Stimulated activated CD4-positive, alpha-beta T cell treated with anti-CD3 and anti-CD28 coated beads, Interleukin-4, amount 100 ng/mL, for 48 hours (primary cell): ENCODE measurements at places on chromosomes 12 and 14.
A peak's percentile ranks its signal among the peaks of the same experiment; 100 is the strongest.

- peak; percentile 39 for DNase-seq
Observed at GRCh38 chr12:32399370-32400113, at the start of gene FGD4. TSS of gene FGD4 (plus strand) at chr12:32399558.

GRCh38 chr14:68794130-68794850, 1.4 kb upstream of the ZFP36L1 start:
- peak; percentile 77 for DNase-seq

- DNase-seq = no peak
Observed at GRCh38 chr14:51855234-51855633, 5.2 kb upstream of the GNG2 start.

DNA sequence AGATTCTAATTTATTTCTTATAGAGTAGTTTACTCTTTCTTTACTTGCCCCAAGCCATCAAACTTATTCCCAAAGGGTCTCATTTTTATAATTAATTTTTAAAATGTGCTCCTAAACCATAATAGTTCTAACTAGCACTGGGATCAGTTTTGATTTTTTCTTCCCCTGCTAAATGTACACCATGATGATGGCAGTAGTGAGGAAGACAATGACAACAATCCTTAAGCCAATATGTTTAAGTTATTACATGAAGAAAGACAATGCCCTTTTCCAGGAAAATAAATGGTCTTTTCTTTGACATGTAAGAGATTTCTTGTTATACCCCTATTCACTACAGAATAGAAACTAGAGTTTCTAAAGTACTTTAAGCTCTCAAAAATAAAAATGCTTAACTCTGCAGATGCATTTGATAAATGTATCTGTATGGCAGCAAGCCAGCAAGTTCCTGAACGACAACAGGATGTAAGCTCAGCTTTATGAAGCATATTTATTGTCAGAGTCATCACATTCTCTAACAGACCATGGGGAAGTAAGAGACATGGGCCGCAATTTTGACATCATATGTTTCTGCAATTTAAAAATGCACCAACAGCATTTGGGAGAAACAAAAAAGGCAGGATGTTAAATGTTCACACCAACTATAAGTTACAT, 36.0 kb upstream of the SNX6 start:
- DNase-seq = no peak

GRCh38 chr12:52148464-52149181, 43.2 kb downstream of the KRT80 start:
- no peak for DNase-seq

DNA sequence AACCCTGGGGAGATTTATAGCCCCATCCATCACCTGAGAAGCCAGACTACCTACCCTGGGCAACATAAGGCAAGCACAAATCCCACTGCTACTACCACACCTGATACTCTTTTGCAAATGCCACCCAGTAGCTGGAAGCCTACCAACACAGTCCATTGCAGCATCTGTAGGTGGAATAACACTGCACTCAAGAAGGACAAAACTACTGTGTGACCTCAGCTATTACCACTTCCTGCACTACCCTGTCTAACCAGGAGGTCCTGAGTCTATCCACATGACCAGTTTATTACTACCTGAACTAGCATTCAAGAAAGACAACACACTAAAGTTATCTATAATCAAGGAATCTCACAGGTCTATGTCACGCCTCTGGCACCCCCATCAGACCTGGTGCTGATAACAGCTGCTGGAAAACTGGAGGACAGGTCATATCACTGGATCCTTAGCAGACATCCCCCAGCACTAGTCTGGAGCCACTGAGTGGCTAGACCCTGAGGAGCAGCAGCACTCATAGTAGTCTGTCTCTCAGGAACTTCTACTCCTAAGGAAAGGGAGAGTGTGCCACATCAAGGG, 2.9 kb upstream of the CLEC1A start:
- DNase-seq = no peak

- no peak for DNase-seq
Observed at GRCh38 chr12:68789144-68789878, 18.7 kb upstream of the MDM2 start.

DNA sequence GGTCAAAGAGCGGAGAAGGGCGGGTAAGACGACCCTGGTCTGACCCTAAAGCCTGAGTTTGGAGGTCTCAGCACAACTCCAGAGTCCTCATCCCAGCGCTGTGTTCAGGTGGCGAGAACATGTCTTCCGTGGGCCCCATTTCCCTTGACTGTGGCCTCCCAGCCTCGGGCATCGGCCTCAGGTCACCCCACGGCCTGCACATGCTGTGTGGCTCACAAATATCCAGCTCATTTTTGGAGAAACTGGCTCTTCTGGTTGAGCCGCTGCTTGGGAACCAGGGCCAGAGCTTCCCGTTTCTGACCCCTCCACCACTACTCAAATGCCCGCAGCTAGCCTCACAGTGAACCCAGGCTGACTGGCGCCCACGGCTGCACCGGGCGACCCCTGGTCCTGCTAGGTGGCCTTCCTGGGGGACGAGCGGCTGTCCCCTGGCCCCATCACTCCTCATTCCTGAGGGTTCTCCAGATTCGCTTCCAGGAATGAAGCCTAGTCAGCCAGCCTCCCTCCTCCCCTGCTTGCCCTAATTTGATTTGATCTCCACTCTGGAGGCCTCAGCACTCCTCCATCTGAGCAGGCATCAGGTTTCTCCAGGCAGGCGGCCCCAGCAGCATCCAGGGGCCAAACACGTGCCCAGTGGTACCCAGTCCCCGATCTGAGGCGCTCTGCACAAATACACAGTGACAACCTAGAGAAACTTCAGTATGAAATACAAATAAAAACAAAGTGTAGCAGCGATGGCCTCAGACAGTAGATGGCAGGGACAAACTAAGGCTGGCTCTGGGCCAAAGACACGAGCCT, 4.7 kb downstream of the P2RX2 start:
- DNase-seq = no peak
